Stimulated activated CD4-positive, alpha-beta T cell treated with anti-CD3 and anti-CD28 coated beads, Interleukin-12 subunit alpha, Interleukin-12 subunit beta, amount 100 ng/mL, for 4 hours (primary cell): ENCODE measurements at places on chromosomes 3 and 15.

DNA sequence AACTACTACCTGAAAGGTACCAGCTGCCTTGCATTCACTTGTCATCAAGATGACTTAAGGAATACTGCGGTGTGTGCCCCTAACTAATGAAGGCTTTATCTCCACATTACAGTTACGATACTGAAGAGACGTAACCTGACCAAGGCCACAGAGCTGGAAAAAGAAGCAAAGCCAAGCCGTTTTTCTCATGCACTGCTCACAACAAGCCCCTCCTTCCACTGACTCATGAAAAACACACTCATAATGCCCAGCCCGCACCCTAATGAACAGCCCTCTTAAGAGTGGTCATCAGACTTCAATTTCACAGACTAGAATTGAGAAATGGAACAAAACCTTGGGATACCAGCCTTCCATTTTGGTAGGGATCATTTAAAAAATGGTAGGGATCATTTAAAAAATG, 11.6 kb downstream of the PSMD6 start:
- no peak for DNase-seq

- no peak for DNase-seq
These were observed 24.4 kb upstream of the PLSCR2 start for GRCh38 chr3:146493761-146494160.

- no peak for DNase-seq
These were observed 10.8 kb upstream of the SEMA3B start for GRCh38 chr3:50258029-50258680.

GRCh38 chr3:57755368-57755675, 787 bp upstream of the SLMAP start:
- DNase-seq: no peak

DNA sequence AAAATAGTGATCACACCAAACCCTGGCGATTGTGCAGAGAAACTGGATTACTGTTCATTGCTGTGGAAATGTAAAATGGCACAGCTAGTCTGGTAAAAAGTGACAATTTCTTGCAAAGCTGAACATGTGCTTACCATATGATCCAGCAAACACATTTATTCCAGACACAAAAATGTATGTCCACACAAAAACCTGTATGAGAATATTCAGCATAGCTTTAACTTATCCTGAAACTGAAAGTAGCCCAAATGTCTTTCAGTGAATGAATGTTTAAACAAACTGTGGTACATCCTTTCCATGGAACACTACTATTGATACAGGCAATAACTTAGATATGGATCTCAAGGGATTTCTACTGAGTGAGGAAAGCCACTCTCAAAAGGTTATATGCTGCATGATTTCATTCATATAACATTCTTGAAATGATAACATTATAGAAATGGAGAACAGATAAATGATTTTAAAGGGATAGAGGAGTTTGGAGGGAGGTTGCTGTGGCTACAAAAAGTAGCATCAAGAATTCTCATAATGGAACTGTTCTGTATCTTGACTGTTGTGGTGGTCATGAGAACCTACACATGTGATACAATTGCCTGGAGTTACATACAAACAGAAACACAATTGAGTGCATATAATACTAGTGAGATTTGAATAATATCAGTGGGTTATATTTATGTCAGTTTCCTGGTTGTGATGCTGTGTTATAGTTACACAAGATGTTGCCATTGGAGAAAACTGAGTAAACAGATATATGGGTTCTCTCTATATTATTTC, 70.7 kb upstream of the DPH6 start:
- DNase-seq: no peak

GRCh38 chr15:74382004-74382816, 14.8 kb upstream of the CYP11A1 start:
- DNase-seq: peak; percentile 78

DNA sequence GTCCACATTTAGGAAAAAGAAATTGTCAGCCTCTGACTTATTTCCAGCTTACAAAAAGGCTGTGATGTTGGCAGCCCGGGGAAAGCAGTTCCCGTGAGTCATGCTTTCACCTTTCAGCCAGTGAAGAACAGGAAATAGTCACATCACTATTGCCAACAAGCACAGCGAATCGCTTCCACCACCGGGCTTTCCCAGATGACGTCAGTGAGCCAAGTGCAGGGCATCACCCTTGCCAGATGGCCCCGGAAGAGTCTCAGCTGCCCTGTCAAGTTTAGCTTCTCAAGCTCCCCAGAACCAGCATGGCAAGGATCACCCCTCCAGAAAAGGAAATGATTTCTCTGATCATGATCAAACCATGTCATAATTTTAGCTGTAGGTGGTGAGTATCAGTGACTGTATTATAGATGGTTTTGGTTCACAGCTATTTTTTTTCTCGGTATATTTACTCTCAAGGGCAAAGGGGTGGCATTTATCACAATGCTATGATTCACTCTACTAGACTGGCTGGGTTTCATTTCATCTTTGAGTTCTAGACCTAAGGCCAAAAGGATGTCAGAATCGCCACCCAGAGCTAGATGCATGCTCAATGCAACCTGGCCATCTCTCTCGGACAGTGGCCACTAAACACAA, 32.9 kb downstream of the B3GNT5 start:
- peak; percentile 86 for DNase-seq

- no peak for DNase-seq
These were observed 42.3 kb downstream of the EFHB start for GRCh38 chr3:19891740-19892139.

DNA sequence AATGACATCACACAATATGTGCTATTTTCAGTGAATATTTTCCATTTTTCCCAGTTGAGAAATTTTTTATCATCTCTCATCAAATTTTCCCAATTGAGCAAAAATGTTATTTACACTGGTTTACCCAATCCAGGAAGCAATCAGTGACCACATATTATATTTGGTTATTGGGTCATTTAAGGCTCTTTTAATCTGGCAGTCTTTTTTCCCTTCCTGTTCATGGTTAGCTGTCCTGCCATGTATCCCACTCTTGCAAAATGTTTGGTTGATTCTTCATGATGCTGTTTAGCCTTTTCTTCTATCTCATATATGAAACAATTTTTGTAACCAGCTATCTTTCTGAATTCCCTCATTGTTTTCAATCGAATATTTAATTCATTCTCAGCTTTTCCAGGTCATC, 626.0 kb downstream of the RBMS3 start:
- DNase-seq: no peak

GRCh38 chr15:52261498-52262242, 33.9 kb downstream of the MYO5C start:
- DNase-seq: peak; percentile 24

GRCh38 chr3:84108442-84108971, 850.3 kb upstream of the CADM2 start:
- DNase-seq: no peak

- no peak for DNase-seq
These were observed 54.1 kb upstream of the PPIB start for GRCh38 chr15:64216730-64217428.

GRCh38 chr15:82108489-82109078, 62.8 kb upstream of the MEX3B start:
- peak; percentile 70 for DNase-seq

GRCh38 chr15:47998619-47999019, 122.2 kb upstream of the SLC24A5 start:
- DNase-seq: no peak

DNA sequence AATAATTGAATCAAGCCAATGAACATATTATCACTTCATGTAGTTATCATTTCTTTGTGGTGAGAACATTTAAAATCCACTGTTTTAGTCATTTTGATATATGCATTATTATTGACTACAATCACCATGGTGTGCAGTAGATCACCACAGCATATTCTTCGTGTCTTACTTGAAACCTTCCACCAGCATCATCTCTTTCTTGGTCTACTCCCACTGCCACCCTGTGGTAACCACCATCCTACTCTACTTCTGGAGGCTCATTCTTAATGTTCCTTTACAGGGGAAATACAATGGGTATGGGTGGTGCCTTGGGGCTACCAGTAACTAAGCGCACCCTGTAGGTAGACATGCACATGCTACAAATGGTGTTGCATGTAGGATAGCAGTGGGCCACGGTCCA, 25.4 kb downstream of the PXK start:
- no peak for DNase-seq

DNA sequence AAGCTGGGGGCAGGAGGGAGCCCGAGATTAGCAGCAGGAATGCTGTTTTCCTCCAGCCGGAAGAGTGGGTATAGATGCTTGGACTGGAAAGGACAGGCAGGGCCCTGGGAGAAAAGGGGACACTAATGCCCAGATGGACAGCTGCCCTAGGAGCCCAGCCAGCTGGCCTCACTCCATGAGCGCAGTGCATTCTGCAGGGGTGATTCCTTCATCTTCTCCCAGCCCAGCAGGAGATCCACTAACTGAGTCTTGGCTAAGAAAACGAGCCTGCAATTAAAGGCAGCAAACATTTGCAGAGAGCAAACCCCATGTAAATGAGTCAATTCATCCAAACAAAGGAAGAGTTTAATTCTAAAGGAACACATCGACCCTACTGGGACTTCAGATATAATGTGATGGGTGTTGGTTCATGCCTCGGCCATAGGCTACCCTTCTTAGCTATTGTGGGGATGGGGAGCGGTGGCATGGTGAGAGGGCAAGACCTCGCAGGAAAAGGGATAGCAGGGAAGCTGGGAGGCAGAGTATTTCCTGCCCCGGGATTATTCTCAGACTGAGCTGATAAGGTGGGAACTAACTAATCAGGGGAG, 13.3 kb upstream of the MINAR1 start:
- DNase-seq: no peak

DNA sequence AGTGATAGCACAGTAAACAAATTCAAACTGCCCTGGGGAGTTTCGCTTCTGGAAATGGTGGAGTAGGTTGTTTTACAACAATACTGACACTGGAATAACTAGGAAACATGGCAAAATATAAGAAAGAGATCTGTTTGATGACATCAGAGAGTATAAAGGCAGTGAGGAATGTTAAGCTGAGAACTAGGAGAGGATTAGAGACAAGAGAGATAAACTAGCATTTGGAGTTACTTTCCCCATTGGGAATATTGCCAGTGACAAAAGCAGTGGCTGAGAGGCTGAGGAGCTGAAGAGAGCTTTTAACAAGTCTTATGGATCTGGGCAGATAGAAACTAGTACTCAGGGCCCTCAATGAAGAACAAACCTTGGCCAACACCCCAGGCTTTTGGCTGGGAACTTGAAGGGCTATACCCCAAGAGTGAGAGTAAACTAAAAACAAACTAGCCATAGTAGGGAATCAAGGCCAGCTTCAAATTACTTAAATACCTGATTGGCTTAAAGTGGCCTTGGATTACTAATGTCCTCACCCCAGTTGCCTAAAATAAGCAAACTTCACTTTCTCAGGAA, 280.4 kb downstream of the KLF13 start:
- DNase-seq: no peak

DNA sequence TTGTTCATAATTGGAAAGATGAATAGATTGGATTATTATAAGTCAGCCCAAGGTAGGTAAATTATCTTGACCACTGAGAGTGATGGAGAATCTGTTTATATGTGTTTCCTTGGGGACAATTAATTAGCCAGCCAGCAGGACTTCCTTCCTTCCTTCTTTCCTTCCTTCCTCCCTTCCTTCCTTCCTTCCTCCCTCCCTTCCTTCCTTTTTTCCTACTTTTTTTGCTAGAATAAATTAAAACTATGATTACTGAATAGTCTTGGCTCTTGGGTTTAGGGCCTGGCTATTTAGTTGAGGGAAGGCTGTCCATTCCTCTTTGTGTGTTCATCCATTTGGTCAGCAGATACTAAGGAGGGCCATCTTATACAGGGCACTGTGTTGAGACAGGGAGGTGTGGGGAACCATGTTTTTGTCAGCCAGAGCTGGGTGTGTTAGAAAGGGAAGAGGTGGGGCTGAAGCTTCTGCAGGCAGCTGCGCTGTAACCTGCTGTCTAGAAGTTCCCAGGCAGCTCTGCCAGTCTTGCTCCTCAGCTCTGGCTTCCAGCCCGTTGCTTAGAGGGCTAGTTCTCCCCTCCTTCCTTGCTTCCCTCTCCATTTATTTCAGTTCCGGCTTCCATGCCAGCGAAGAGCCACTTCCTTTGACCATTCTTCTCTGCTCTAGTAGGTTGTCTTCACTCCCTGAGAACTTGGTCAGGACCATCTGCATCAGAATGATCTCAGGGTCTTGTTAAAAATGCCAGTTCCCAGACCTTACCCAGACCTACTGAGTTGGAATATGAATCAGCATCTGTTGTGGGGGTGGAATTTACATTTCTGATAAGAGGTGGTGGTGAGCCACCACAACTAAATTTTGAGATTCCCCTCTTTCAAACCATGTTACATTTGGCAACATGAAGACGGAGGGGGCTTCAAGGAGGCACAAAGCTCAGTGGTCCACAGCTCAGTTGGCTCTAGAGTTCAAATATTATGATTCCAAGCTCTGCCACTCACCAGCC, 113.9 kb downstream of the DGKG start:
- DNase-seq: no peak

DNA sequence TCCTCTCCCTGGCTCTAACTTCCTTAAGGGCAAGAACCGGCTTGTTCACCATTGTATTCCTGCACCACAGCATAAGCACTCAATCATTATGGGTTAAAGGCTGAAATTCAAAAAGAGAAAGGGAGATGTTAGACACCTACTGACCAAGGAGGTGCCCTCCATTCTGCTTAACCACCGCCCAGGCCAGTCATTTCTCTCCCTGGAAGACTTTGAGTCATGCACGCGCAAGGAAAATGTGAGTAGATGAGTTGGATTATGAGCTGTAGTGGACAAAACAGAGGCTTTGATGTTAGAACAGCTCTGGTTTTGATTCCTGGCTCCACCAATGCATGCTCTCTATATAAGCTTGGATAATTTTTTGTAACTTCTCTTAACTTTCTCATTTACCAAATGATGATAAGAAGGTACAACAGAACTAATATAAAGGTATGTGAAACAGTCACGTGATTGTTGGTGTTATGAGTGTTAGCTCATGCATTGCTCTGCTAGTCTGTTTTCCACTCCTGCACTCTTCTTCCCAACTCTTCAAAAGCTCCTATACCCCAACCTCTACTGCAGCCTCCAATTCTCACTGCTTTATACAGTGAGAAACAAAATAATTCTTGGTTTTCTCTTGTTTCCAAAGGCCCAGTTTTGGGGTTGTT, 148.4 kb upstream of the ATP11B start:
- DNase-seq: no peak

GRCh38 chr3:41247055-41248004, 48.0 kb downstream of the CTNNB1 start:
- no peak for DNase-seq

GRCh38 chr3:155079468-155079745, 712 bp upstream of the MME start:
- no peak for DNase-seq

GRCh38 chr15:90113166-90113565, 10.9 kb upstream of the IDH2 start:
- no peak for DNase-seq

DNA sequence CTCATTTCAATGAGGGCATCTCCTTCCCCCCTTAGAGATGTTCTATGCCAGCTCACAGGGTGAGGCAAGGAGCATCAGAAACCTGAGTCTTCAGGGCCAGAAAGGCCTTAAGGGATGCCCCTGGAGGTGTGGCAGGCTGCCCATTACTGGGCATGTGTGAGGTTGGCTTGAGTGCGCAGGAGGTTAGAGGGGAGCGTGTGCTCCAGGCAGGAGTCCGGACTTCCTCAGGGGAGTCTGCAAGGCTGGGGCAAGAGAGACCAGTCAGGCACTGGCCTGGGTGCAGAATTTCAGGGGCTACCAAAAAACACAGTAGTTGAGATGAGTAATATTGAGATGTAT, 1.9 kb downstream of the LOXL1 start:
- no peak for DNase-seq

- DNase-seq: no peak
These were observed 11.3 kb downstream of the DUSP7 start for GRCh38 chr3:52044869-52045619.

GRCh38 chr3:78141269-78141668, 1101.4 kb downstream of the ROBO2 start:
- no peak for DNase-seq

- DNase-seq: no peak
These were observed 2.6 kb downstream of the KIF7 start for GRCh38 chr15:89652666-89653065.
